ENCODE measurements at places on chromosomes 12 and 14.

DNA sequence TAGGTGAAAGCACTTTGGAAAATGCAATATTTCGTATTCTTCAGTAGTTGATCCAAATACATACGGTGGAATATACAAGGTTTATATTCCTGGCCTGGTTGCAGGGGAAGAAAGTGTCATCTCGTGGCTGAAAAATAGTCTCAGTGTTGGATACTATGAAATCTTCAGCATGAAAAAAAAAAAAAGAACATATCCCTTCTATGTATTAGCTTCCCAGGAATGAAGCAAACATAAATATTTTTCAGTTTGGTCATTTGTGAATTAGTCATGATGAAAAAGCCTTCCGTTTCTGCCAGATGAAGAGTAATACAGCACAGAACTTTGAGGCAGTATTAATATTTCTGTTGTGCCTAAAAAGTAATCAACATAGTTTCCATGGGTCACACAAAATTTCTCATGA, 36.7 kb downstream of the FLRT2 start:
- no peak overlapping the region for H3K4me3 ChIP-seq
- H3K36me3 ChIP-seq, result peaks cover 20% of the 10 kb centered on the region
- H3K27ac ChIP-seq, result peak overlapping the region; percentile 92
- DNase-seq, result peak; percentile 91
- peaks cover 27% of the 10 kb centered on the region for H3K4me1 ChIP-seq

GRCh38 chr12:14278294-14278953, 87.1 kb upstream of the ATF7IP start:
- no peak for DNase-seq
- no peak overlapping the region for H3K27ac ChIP-seq
- H3K4me1 ChIP-seq, result no peaks in the 10 kb centered on the region
- H3K36me3 ChIP-seq, result no peaks in the 10 kb centered on the region
- H3K27me3 ChIP-seq, result no peaks in the 10 kb centered on the region

DNA sequence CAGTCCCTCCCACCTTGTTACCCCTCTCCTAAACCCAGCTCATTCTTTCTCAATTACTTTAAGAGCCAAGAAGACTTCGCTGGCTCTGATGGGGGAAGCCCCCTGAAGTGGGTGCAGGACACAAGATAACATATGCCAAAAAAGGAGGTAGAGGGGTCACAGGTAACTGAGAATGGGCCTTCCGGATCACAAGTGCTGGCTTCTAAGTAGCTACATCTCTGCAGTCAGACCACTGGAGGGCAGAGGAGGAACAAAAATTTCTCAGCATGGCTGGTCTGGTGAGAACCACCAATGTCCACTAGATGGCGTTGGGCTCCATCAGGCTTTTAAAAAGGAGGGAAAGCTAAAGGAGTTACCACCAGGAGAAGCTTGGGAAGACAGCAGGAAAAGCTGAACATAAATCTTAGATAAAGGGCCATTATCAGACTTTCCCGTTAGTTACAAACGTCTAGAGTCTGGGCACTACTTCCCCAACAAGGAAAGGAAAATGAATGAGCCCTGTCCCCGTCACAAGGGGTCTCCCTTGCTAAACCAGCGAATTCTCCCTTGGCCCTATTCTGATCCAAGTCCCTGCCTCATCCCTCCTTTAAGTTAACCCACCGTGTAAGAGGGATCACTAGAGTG, 11.6 kb upstream of the CDH24 start:
- peaks cover 21% of the 10 kb centered on the region for H3K4me1 ChIP-seq
- peak; percentile 92 for DNase-seq
- no peaks in the 10 kb centered on the region for H3K27me3 ChIP-seq
- no peak overlapping the region for H3K27ac ChIP-seq

DNA sequence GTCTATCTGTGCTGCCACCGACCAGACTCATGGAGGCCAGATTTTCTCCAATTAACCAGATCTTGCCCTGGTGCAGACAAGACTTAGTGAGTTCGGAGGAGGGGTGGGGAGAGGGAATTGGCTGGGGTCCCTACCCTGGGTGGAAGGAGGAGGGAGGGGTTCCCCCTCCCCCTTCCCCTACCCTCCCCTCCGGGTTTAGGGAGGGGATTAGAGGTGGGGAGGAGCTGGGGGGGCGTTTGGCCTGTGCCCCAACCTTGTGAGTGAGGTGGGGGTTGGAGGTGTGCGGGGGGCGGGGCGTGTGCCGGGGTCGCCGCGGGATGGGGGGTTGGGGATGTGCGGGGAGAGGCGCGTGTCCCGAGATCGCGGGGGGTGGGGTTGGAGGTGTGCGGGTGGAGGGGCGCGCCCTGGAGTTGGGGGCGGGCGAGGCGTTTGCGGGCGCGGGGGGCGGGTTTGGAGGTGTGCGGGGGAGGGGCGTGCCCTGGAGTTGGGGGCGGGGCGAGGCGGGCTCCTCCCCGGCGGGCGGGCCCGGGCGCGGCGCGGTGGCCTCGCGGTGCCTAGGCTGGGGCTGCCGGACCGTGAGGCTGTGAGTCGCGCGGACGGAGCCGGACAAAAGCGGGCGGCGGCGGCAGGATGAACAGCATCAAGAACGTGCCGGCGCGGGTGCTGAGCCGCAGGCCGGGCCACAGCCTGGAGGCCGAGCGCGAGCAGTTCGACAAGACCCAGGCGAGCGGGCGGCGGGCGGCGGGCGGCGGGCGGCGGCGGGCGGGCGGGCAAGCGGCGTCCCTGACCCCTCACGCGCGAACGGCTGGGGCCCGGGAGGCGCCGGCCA, at the start of gene HIP1R:
Gene HIP1R, plus strand, starts transcription at position 537 of the 829 bp plus-strand sequence. Its CDS starts 94 bp downstream, at position 631.
- peaks cover 19% of the 10 kb centered on the region for H3K4me1 ChIP-seq
- H3K27me3 ChIP-seq, result no peaks in the 10 kb centered on the region
- peak; percentile 61 for DNase-seq
- peak within 1 kb of the TSS; percentile 81 for H3K4me3 ChIP-seq
